ENCODE measurements at places on chromosomes 6 and 20.

GRCh38 chr20:23349338-23350195, 1.0 kb upstream of the NXT1 start:
- peaks cover 2% of the 10 kb centered on the region for H3K27me3 ChIP-seq
- peaks cover 5% of the 10 kb centered on the region for H3K36me3 ChIP-seq
- peaks cover 20% of the 10 kb centered on the region for H3K4me1 ChIP-seq
- H3K4me3 ChIP-seq = peak overlapping the region; percentile 95

GRCh38 chr6:110185879-110186278, 5.7 kb downstream of the CDC40 start:
- DNase-seq = no peak
- H3K36me3 ChIP-seq = no peaks in the 10 kb centered on the region
- H3K27ac ChIP-seq = no peak overlapping the region
- no peak overlapping the region for H3K4me3 ChIP-seq

DNA sequence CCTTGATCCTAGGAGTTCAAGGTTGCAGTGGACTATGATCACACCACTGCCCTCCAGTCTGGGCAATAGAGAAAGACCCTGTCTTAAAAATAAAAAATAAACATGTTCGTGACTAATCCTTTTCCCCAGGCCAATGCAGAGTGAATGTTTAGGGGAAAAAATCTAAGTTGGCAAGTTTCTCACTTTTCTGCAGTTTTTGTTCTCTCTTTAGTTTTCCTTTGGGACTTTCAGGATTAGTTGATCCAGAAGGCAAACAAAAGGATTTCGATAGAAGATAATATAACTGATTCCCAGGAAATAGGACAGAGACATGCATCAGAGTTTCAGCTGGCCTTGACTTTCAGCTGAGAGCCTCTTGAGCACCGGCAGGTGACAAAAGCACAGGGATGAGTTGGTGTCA, 53.3 kb downstream of the SOD2 start:
- no peaks in the 10 kb centered on the region for H3K4me1 ChIP-seq
- H3K36me3 ChIP-seq = peaks cover 9% of the 10 kb centered on the region
- H3K27ac ChIP-seq = no peak overlapping the region
- H3K4me3 ChIP-seq = no peak overlapping the region
- peaks cover 4% of the 10 kb centered on the region for H3K27me3 ChIP-seq
- DNase-seq = no peak

- H3K27me3 ChIP-seq = peaks cover 11% of the 10 kb centered on the region
- peaks cover 3% of the 10 kb centered on the region for H3K36me3 ChIP-seq
- H3K27ac ChIP-seq = no peak overlapping the region
- H3K4me3 ChIP-seq = no peak overlapping the region
- peaks cover 25% of the 10 kb centered on the region for H3K4me1 ChIP-seq
These were observed 151.3 kb upstream of the QKI start for GRCh38 chr6:163263196-163263595.

GRCh38 chr20:59730722-59731121, 126.4 kb downstream of the PHACTR3 start:
- DNase-seq = no peak
- no peak overlapping the region for H3K27ac ChIP-seq

DNA sequence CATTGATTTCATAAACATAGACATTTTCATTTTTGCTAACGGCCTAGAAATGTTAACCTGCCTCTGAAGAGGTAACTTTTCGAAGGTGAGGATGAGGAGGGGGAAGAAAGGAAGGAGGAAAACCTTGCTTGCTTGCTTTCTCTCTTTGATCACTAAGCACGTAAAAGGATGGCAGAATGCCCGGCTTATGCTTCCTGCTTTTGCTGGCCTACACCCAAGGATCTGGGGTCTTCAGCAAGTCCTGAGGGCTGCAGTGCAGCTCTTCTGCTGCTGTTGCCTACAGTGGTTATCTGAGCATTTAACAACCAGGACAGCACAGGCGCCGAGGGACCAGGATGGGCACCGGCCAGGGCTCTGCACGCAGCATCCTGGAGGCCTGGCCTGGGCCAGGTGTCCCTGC, 150.8 kb upstream of the TAB2 start:
- DNase-seq = no peak
- H3K27ac ChIP-seq = no peak overlapping the region
- no peaks in the 10 kb centered on the region for H3K27me3 ChIP-seq
- H3K4me1 ChIP-seq = peaks cover 9% of the 10 kb centered on the region
- H3K36me3 ChIP-seq = no peaks in the 10 kb centered on the region
